Activated CD4-positive, alpha-beta T cell treated with anti-CD3 and anti-CD28 coated beads, Interleukin-2, amount 50 U/mL, for 4 hours (primary cell): ENCODE measurements at places on chromosomes 1 and 21.

- no peak for DNase-seq
Observed at GRCh38 chr1:3389093-3389833, 65.2 kb upstream of the ARHGEF16 start.

DNA sequence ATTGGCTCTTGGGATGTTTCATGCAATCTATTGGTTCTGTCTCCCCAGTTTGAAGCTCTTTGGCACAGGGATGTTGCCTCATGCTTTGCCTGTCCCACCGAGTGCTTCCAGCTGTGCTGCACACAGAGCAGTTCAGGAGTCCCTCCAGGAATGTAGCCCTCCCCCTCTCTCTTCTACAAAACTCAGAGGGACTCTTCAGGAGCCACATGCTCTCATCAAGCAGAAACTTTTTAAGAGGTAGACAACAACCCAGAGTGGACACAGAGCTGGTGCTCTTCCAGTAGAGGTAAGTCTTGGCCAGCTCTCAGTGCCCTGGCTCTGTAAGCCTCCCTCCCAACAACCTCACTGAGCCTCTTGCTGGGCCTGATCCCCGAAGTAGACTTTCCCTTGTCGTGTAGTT, 11.6 kb upstream of the ZNF697 start:
- no peak for DNase-seq

GRCh38 chr1:244248426-244248825, 197.3 kb downstream of the ZBTB18 start:
- DNase-seq = no peak

- peak; percentile 6 for DNase-seq
Observed at GRCh38 chr1:46489638-46490405, at the start of gene DMBX1. TSS of gene DMBX1 (plus strand) at chr1:46489836. CDS start at chr1:46507011, 17,175 bp downstream.

- DNase-seq = no peak
Observed at GRCh38 chr1:154745750-154746425, 124.2 kb downstream of the KCNN3 start.

DNA sequence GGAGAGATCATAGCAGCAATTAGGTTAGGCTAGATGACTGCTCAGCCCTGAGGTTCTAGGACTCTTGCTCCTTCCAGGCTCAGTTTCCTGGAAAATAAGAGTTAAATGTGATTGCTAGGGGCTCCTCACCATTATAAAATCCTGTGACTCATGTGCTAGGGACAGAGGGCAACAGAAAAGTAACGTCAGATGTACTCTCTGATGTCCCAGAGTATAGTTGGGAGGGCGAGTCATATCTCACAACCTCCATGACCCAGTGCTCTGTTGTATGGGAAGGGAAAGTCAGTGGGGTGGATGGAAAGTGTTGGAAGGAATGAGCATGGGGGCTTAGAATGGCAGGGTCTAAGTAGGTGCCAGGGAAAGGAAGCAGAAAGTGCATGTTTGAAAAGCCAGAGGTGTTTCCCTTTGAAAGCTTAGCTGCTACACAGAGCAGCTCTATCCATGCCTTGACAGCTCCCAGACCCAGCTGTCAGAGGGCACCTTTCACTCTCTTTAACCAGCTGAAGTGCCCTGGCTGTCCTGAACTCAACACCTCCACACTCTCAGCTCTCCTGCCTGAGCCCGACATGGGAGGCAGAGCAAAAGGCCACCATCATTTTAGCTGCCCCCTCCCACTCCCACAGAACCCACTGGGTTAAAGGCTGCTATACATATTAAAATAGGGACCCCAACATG, 11.6 kb downstream of the GJA5 start:
- DNase-seq = no peak

DNA sequence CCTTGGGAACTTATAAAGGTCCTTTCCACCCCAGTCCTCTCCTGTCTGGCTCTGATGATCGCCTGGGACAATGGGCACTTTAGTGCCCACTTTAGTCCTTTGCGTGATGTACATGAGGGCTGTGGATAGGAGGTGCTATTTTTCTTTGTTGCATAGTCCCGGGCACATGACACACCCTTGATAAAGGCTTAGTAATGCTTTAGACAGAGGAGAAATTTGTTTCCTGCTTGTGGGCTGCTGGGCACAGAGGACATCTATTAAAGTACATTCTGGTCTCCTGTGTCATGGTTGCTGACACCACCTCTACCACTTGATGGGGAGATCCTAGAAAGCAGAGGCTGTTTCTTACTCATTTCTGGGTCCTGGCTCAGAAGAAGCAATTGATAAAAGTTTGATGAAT, 5.4 kb upstream of the KNCN start:
- no peak for DNase-seq

DNA sequence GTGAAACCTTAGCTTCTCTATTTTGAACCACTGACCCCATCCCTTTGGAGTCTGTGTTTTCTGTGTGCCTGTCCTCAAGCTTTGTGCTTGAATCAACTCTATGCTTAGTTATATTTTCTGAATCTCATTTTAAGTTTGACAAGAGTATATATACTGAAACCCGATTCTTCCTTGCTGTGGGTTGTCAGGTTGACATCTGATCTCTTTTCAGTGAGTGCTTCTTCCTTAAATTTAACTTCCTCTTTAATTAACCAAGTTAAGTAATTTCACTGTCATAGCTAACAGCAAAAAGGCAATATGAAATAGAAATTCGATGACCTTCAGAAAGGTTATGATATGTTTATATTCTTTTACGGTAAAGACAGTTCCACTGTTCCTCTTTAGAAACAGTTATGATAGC, 69.4 kb downstream of the C1orf21 start:
- DNase-seq = no peak

DNA sequence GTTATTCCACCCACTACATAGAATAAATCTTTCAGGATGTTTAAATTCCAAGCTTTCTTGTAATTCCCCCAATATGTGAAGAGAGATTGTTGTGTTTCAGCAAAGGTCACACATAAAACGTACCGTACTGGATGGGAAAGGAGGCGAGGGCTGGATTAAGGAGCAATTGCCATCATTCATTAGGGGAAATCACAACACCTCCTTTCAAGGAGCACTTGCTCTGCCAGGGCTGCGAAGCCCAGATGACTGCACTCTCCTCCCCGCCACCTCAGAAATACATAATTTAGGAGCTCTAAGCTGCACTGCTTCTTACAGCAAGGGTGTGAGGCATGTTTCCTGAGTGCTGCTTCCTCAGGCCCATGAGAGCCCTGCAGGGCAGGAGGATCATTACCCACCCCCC, 29.6 kb downstream of the MATN1 start:
- DNase-seq = no peak

DNA sequence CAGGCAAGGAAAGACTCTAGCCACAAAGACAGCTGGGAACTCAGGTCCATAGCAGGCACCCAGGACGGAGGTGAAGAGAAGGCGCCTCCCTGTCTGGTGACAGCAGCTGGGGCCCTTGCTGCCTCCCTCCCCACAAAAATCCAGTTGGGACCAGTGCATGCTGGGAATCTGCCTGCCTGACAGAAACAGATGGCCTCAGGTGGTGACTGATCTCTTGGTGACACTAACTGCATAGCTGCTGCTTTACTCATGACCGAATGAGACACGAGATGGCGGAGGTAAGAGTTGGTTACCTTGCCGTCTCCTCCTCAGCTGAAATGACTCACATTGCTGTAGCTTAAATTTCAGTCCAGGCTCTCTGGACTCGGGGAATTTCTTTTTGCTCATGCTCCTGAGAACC, 130.3 kb downstream of the FGGY start:
- DNase-seq = no peak

DNA sequence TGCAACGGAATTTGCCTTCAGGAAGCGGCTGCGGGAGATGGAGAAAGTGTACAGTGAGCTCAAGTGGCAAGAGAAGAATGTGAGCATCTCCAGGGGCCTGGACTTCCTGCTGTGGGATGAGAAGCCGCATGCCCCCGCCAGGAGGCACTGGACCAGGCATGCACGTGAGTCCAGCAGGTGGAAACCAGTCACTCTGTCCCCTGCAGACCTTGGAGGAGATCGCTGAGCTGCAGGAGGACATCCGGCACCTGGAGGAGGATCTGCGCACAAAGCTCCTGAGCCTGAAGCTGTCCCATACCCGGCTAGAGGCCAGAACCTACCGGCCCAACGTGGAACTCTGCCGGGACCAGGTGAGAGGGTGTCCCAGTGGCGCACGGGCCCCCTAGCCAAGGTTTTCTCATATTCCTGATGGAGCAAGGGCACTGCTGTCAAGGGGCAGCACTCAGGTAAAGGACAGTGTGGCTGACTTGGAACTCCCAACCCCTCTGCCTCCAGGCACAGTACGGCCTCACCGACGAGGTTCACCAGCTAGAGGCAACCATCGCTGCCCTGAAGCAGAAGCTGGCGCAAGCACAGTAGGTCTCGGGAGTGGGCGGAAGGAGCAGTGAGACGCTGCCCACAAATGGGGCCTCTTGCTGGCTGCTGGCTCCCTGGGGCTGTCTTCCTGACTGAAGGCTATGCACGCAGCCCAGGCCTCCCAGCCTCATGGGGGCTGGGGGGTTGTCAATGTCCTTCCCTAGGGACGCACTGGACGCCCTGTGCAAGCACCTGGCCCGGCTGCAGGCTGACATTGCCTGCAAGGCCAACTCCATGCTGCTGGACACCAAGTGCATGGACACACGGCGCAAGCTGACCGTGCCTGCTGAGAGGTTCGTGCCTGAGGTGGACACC, 1.2 kb upstream of the ADPRS start:
- DNase-seq = no peak

- DNase-seq = no peak
Observed at GRCh38 chr1:29688471-29689365, 452.4 kb downstream of the PTPRU start.

GRCh38 chr1:208048904-208049303, 138.0 kb upstream of the CD34 start:
- DNase-seq = no peak

GRCh38 chr21:45367402-45368351, 37.3 kb upstream of the COL18A1 start:
- no peak for DNase-seq

DNA sequence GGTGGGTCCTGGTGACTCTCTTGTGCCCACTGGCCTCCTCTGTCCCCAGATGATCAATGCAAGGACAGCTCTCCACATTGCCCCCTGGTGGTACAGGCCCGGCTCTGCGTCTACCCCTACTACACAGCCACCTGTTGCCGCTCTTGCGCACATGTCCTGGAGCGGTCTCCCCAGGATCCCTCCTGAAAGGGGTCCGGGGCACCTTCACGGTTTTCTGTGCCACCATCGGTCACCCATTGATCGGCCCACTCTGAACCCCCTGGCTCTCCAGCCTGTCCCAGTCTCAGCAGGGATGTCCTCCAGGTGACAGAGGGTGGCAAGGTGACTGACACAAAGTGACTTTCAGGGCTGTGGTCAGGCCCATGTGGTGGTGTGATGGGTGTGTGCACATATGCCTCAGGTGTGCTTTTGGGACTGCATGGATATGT, 10.8 kb downstream of the ADAMTSL4 start:
- DNase-seq = peak; percentile 67

- no peak for DNase-seq
Observed at GRCh38 chr1:223331929-223332328, 32.0 kb downstream of the SUSD4 start.

DNA sequence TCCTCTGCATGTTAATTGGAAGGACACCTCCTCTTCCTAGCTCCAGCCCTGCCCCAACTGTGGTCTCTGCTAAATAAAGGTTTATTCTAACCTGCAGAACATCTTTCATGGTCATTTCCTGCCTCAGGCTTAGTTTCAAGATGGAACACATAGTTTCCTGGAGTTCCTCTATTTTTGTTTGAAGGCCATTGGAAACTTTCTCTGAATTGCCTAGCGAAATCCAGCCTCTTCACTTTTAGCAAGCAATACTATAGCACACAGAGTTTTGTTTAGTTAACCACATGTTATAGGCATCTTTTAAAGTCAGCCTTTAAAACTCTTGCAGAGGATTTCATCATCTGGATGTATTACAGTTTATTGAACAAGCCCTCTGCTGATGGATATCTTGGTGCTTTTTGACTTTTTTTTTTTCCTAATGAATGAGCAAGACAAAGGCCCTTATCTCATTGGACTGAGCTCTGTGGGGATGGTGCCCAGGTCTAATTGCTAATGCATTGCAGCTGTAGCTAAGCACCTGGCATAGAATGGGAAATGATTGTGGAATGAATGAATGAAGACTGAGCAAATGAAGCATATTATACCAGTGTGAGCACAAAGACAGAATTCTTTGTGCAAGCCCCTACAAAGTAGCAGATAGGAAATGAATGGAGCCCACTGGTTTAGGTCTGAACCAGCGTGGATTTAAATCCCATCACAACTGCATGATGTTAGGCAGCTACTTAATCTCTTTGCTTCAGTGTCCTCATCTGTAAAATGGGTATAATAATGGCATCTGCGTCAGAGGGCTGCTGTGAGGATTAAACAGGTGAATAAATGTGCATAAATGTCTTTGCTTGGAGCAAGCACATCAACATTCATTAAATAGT, 641 bp upstream of the CFAP107 start:
- DNase-seq = no peak

GRCh38 chr1:159077120-159077961, 775 bp upstream of the AIM2 start:
- DNase-seq = peak; percentile 93

- no peak for DNase-seq
Observed at GRCh38 chr1:228697207-228698016, 37.9 kb upstream of the RHOU start.

DNA sequence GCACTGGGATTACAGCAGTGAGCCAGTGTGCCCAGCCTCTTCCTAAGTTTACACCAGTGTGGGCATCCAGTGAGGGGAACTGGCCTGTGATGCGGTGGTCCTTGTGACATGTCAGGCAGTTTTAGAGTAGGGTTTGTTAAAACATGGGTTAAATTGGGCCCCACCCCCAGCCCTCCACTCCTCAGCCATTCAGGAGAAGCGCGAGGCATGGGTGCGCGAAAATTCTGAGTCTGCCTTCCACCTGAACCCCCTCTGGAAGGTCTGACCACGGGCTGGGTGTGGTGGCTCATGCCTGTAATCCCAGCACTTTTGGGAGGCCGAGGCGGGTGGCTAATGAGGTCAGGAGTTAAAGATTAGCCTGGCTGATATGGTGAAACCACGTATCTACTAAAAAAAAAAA, 51.7 kb downstream of the SKI start:
- DNase-seq = no peak

DNA sequence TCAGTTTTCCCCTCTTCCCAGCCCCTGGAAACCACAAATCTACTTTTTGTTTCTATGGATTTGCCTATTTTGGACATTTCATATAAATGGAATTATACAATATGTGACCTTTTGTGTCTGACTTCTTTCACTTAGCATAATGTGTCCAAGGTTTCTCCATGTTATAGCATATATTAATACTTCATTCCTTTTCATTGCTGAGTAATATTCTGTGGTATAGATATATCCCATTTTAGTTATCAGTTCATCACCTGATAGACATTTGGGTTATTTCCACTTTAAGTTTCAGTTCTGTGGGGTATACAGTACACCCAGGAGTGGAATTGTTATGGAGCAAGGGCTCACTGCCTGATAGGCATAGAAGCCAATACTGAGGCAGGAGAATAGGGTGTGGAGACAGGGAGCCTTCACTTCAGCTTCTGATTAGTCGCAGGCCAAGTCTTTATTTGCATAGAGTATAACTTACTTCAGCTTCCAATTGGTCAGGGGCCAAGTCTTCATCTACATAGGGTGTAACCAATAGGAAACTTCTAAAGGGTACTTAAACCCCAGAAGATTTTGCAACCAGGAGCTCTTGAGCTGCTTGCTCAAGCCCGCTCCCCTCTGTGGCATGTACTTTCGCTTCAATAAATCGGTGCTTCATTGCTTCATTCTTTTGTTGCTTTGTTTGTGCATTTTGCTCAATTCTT, 8.3 kb upstream of the NVL start:
- no peak for DNase-seq
